ENCODE measurements at places on chromosomes 1 and 21. TPM values are rescaled to one million over a fixed set of nuclear protein-coding genes. Genes with fewer than 3 reads are reported as not detected.

- no peak for DNase-seq
Observed at GRCh38 chr1:16374266-16374665, 7.2 kb downstream of the SZRD1 start.

GRCh38 chr21:28439251-28439650, 553.4 kb downstream of the LTN1 start:
- DNase-seq, result no peak

DNA sequence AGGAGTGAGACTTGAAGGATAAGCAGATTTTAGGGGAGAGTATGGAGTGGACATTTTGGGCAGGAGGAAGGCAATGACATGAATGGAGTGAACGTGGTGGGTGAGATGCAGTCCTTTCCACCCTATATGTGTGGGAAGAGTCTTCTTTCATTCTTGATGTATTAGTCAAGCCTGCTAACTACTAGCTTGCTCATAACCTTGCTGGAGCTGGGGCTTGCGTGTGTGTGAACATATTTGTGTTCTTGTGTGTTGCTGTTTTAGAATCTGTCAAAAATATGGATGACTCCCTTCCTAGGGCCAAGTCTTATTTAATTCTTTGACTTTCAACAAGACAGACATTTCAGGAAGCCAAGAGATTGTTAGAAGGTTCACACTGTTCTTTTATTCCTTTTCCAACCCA, 132.7 kb downstream of the UCK2 start:
- no peak for DNase-seq

The GUCA2A gene
- not detected for total RNA-seq

The DHRS3 gene
- 83.2 TPM for total RNA-seq

DNA sequence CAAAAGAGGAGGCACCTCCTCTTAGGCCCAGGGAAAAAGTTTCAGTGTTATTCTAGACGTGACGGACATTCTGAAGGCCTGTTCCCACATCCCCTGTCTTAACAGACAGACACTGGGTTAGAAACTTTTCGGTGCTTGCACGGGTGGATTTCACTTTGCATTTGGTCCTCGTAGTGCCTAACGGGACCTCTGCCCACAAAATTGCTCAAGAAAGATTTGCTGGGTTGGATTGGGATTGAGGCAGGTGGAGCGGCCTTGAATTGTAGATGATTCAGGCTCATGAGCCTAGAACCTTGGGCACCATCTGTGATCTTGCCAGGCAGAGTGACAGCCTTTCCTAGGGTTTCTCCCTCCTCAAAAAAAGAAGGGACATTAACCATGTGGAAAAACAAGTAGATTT, 2.8 kb downstream of the PLA2G5 start:
- DNase-seq, result no peak

The CCDC27 gene
- not detected for total RNA-seq

The PADI3 gene
- 6.9 TPM for total RNA-seq

The DAB1 gene
- total RNA-seq, result 4.9 TPM

GRCh38 chr1:30728832-30729638, 5.7 kb upstream of the MATN1 start:
- DNase-seq, result no peak

- DNase-seq, result no peak
Observed at GRCh38 chr1:97144527-97144926, 422.9 kb downstream of the PTBP2 start.
